ENCODE measurements at places on chromosomes 13 and 19. TPM values are rescaled to one million over a fixed set of nuclear protein-coding genes. Genes with fewer than 3 reads are reported as not detected.

The TMEM145 gene
- 2.8 TPM for total RNA-seq

The MAP3K10 gene
- 13.0 TPM for total RNA-seq

The MUC16 gene
- total RNA-seq, result 0.07 TPM

The TRAPPC6A gene
- 43.4 TPM for total RNA-seq

The ZNF540 gene
- 0.15 TPM for total RNA-seq

The ZNF132 gene
- total RNA-seq, result 0.10 TPM

The ATP1A3 gene
- 5.4 TPM for total RNA-seq

The NOVA2 gene
- total RNA-seq, result 0.12 TPM

The KLK4 gene
- 0.08 TPM for total RNA-seq

The CRB3 gene
- total RNA-seq, result 3.0 TPM

The MBD3L3 gene
- total RNA-seq, result not detected

The OVOL3 gene
- 0.15 TPM for total RNA-seq

The TRPM4 gene
- total RNA-seq, result 11.5 TPM

The RASIP1 gene
- 0.57 TPM for total RNA-seq

The URI1 gene
- total RNA-seq, result 87.9 TPM

The RHPN2 gene
- 55.7 TPM for total RNA-seq

The NCCRP1 gene
- total RNA-seq, result 1.7 TPM

The AMER2 gene
- not detected for total RNA-seq

The CSNK1G2 gene
- 47.6 TPM for total RNA-seq

The APC2 gene
- 1.2 TPM for total RNA-seq

The PSG3 gene
- total RNA-seq, result 0.15 TPM

The DPY19L3 gene
- total RNA-seq, result 11.1 TPM

The SLC25A41 gene
- 0.17 TPM for total RNA-seq

The ZNF154 gene
- total RNA-seq, result not detected

The PLEKHG2 gene
- 49.4 TPM for total RNA-seq

The KLK2 gene
- 0.15 TPM for total RNA-seq

The CCDC169 gene
- total RNA-seq, result 0.35 TPM

The SIGLEC9 gene
- not detected for total RNA-seq

The THSD1 gene
- total RNA-seq, result 9.1 TPM

The RNF113B gene
- not detected for total RNA-seq

The FSD1 gene
- total RNA-seq, result 8.3 TPM

Measured in A549 treated with CORT108297 at 1 μM for 4 hours (cell line).